ENCODE measurements at places on chromosomes 13 and 19.

DNA sequence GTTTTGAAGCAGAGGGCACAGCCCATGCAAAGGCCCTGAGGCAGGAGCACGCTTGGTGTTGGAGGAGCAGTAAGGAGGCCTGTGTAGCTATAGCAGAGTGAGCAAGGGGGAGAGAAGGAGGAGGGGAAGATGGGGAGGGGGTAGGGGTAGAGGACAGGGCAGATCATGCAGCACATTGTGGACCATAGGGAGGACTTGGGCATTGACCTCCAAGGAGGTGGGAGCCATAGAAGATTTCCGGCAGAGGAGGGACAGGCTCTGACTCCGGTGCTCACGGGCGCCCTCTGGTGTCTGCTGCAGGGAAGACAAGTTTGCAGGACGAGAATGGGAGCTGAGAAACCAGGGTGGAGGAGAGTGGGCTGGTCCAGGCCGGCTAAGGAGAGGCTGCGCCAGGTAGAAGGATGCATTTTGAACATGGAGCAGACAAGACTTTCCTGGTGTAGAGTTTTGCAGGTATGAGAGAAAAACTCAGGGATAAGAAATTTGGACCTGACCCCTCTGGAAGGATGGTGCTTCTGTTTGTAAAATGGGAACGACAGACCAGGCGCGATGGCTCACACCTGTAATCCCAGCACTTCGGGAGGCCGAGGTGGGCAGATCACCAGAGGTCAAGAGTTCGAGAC, 13.7 kb upstream of the CREB3L3 start:
- peak; percentile 69 for DNase-seq

DNA sequence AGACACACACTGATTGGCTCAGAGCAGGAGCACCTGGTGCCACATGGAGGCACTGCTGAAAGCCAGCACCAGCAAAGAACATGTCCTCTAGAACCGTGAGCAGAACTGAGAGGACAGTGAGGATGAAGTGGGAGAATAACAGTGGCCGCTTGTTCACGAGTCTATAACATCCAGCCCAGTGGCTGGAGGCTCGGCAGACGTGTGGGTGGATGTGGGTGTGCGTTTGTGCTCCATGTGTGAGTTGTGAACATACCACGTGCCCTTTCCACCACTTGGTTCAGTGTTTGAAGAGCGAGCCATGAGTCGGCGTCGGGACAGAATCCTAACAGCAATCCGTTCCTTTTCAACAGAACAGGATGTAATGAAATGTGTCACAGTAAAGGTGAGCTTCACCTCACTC, 113.0 kb downstream of the SOX1 start:
- DNase-seq: no peak

GRCh38 chr13:21875116-21875515, 204.2 kb downstream of the FGF9 start:
- DNase-seq: no peak

DNA sequence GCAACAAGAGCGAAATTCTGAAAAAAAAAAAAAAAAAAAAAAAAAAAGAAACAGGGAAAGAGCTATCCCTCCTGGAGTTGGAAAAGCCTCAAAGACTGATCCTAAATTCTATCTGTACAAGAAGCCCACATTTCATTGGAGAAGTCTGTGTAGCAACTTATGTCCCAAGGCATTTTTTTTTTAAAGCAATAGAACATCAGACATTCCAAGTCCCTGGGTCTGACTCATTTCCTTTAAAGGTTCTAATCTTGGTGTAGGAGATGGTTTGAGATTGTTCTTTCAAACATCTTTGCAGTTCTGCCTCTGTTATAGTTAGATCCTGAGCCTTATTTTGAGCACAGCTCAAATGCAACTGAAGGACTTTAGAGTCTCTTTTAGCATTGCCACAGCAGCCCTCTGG, 706.5 kb upstream of the MIR17HG start:
- peak; percentile 20 for DNase-seq

GRCh38 chr13:102771298-102772041, 2.1 kb downstream of the TEX30 start:
- DNase-seq: no peak

DNA sequence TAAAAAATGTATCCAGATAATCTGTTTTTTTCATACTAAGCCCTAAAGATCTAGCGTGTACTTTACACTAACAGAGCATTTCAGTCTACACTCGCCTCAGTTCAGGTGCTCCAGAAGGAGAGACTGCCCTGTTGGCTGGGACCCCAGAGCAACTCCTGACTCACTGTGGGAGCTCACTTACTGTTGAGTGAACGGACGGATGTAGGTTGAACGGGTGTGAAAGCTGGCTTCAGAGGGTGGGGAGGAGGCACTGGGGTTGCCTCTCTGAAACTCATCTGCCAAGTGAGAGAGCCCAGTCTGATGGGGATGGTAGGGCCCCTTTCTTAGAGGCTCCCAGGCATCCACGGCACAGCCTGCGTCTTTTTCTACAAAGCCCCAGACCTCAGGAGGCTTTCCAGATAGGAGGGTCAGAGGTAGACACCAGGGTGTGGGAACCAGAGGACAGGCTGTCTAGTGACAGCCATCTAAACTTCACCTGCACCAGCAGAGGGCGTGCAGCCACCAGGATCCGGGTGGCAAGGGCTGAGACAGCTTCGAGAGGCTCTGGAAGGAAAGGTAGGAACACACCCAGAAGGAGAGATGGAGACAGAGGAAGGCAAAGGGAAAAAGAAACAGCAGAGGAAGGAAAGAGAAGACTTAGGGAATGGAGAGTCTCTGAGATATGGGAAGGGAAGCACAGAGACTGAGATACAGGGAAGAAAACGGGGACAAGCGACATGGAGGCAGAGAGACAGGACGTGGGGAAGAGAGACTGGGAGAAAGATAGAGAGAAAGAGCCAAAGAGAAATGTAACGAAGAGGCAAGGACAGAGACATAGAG, 3.7 kb downstream of the KASH5 start:
- DNase-seq: peak; percentile 79

GRCh38 chr19:50016225-50016807, 8.9 kb downstream of the VRK3 start:
- no peak for DNase-seq

GRCh38 chr13:41490371-41491015, 33.1 kb downstream of the RGCC start:
- DNase-seq: no peak

GRCh38 chr13:22229916-22230315, 559.0 kb downstream of the FGF9 start:
- no peak for DNase-seq

DNA sequence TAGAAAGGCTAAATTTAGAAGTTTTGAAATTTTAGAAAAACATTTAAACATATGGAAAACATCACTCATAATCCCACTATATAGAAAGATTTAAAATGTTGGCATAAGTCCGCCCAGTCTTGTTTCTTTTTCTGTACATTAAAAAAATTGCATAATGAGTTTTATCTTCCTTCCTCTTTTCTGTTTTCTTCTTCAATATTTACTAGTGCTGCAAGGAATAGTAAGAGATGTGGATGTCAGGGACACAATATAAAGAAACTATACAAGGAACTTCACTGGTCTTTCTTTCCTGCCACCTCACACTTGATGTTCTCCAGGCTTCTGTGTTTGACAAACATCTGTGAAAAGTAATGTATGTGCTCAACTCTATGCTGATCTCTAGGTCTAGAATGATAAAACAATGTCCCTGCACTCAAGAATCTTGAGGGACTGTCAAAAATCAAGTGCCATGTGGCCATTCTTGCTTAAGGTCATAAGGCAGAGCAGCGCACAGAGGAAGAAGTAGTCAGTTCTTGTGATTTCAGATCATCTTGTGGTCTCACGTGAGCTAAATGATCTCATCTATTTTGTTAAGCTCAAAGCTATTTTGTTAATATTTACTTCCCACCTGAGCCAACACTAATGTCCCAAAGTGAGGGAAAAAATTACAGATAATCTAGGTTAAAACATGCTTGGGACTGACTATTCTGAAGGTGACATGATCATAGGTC, 186.9 kb upstream of the OBI1 start:
- no peak for DNase-seq

- peak; percentile 58 for DNase-seq
Observed at GRCh38 chr19:29666578-29667386, 1.5 kb downstream of the PLEKHF1 start.

Data from kidney tubule cell (primary cell).